ENCODE measurements at places on chromosomes 4 and X.

- DNase-seq = no peak
Observed at GRCh38 chr4:48483777-48484493, 792 bp downstream of the SLC10A4 start.

DNA sequence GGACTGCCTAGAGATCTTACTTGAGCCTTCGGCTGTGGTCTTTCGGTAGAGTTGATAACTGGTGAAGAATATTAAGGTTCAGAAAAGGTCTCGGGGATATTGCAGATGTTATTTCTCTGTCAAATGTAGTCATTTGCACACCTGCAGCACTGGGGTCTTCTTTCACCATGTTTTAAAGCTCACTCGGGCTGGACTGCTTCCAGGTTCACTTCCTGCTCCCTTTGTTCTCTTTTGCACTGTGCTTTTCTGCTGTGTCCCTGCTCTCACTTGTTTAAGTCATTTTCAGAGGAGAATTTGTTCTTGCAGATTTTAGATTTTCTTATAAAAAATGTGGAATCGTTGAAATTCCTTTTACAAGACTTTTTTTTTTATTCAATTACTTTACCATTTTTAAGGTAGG, 68.5 kb downstream of the BMPR1B start:
- no peak for DNase-seq

DNA sequence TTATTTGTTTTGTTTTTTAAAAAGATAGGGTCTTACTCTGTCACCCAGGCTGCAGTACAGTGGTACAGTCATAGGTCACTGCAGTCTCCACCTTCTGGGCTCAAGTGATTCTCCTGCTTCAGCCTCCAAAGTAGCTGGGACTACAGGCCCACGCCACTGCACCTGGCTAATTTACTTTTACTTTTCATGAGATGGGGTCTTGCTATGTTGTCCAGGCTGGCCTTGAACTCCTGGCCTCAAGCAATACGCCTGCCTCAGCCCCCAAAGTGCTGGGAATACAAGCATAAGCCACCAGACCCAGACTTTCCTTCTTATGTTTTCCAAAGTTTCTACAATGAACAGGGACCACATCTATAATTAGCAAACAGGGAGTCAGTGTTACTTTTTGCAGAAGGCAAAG, 37.9 kb upstream of the MXD4 start:
- DNase-seq = no peak

DNA sequence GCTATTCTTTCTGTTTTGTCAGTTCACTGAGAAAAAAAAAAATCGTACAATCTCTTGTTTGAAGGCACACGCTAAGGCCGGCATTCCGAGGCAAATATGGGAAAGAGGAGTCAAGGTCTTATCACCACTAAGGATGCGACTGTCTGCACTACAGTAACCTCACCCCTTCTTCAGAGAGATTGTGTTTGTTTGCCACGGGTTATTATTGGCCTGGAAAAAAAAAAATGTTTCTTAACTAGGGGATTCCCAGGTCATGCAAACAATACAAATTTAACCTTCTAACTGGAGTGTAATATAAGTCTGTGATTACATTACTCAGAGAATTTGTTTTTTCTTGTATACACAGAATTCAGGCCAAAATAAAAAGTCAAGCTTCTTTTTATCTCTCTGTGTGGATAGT, 168.3 kb downstream of the TMA16 start:
- no peak for DNase-seq

GRCh38 chr4:151013944-151014343, 1.1 kb downstream of the LRBA start:
- no peak for DNase-seq

GRCh38 chr4:77952457-77952856, 89.8 kb downstream of the MRPL1 start:
- no peak for DNase-seq

- no peak for DNase-seq
Observed at GRCh38 chr4:98932539-98932938, 3.6 kb upstream of the EIF4E start.

DNA sequence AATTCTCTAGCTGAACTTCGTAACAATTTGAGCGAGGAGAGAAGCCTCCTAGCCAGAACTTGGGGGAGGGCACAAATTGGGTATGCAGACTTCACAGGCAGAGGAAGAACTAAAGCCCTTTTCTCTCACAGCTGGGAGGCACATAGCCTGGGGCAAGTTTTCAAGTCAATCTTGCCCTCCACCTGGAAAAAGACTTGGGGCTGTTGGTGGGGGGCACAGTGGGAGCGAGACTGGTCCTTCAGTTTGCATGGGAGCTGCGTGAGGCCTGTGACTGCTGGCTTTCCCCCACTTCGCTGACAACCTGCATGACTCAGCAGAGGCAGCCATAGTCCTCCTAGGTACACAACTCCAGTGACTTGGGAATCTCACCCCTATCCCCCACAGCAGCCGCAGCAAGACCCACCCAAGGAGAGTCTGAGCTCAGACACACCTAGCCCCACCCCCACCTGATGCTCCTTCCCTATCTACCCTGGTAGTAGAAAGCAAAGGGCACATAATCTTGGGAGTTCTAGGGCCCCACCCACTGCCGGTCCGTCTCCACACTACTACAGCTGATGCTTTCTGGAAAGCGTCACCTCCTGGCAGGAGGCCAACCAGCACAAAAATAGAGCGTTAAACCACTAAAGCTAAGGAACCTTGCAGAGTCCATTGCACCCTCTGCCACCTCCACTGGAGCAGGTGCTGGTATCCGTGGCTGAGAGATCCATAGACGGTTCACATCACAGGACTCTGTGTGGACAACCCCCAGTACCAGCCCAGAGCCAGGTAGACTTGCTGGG, 160.8 kb downstream of the CBLL2 start:
- DNase-seq = no peak

DNA sequence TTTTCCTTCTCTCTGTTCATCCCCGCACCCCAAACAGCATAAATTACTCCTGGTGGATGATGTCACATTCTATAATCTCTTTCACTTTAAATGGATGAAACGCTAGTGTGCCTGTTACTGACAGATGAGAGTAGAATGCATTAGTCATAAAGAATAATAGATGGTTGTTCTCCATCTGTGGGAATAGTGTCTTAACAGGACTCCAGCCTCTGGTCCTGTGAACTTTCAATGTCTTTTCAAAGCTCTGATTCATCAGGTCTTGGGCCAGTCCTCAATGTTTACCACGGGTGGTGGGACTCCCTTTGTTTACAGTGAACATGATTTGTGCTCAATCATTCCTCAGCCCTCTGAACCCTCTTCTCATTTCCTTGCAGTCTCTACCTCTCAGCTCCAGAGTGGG, 182.6 kb downstream of the GABRB1 start:
- no peak for DNase-seq

GRCh38 chrX:150475461-150475860, 93.0 kb upstream of the MTM1 start:
- DNase-seq = no peak

DNA sequence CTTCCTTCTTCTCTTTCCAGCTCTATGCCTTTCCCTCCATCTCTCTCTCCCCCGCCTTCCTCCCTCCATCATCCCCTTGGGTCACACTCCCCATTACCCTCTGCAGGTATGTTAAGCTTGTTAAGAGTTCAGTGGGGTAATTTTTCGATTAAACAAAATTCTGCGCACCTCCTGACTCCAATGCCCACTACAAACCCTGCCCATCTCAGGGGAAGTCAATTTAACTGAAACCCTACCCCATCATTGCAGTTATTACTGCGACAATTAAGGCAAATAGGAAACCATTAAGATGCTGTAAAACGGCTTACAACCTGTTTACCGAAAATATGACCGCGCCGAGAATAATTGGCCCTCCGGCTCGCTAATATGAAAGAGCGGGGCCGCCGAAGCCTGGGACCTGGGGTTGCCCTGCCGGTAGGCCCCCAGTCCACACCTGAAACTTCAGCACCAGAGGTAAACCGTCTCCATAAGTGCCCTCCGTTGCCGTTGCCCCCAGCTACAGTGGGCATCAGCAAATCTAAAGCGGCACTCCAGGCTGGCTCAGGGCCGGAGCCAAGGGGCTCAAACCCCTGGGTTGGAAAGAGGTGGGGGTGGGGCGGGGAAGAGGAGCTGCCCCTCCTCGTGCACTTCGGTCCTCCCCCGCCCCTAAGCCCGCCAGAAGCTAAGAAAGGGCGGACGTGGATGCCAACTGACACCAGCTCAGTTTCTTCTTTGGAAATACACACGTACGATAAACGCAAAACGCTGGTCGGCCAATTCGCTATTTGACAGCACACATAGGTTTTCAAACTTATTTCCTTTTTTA, 4.8 kb downstream of the ARX start:
- no peak for DNase-seq

DNA sequence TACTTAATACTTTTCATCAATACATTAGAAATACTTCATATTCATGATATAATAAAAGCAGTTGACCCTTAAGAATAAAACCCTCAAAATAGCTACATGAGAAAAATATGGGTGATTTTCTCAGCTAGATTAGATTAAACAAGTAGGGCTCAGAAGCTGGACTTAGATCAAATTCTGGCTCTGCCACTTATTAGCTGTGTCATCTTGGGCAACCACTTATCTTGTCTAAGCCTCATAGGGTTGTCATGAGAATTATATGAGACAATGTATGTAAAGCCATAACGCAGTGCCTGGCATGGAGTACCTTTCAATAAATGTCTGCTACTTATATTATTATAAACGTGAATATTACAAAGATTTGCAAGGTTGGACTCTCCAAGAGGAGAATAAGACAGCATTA, 84.3 kb upstream of the PGRMC2 start:
- DNase-seq = no peak

DNA sequence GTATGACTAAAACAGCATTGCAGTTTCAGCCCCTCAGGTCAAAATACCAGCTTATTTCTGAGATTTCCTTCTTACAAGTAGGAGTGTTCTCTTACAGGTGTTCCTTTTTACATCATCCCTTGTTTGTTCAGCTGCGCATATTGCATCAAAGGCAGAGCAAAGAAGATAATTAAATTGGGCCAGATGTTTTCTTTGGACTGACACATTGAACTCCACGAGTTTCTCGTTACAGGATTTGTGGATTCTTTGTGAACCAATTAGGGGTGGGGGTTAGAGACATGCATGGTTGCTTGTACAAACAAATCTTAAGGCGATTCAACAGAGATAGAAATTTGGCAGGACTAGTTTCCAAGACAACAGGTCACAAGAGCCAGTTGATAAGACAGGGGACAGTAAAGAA, 95.7 kb downstream of the SPANXN4 start:
- peak; percentile 69 for DNase-seq

- no peak for DNase-seq
Observed at GRCh38 chrX:66892004-66892403, 253.1 kb upstream of the EDA2R start.

DNA sequence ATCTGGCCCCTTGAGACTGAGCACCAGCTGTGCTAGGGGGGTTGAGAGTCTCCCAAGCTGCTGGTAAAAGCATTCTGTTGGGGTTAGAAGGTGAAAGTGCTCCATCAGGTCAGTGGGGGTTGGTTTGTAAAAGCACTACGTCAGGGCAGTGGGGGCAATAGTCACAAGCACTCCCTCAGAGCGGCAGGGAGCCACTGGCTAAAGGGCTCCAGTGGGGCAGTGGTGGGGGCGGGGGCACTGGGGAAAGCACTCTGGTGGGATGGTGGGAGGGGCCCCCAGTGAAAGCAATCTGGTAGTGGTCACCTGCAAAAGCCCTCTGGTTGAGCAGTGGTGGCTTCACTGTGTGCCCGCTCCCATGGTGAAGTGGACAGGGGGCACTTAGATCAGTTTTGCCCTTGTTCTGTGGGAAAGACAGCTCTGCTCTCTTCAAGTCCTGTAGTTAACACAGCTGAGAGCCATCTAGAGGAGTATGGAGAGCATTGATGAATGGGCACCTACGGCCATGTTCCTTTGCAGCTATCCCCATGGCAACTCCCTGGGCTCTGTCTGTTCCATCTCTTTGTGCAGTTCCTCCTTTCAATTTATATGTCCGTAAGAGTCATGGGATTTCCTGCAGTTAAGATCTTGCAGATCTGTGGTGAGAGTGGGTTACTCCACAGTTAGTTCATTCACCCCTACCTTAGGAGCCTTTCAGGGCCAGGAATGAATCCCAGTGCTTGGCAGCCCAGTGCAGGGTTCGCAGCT, 106.4 kb downstream of the SH3BGRL start:
- no peak for DNase-seq

DNA sequence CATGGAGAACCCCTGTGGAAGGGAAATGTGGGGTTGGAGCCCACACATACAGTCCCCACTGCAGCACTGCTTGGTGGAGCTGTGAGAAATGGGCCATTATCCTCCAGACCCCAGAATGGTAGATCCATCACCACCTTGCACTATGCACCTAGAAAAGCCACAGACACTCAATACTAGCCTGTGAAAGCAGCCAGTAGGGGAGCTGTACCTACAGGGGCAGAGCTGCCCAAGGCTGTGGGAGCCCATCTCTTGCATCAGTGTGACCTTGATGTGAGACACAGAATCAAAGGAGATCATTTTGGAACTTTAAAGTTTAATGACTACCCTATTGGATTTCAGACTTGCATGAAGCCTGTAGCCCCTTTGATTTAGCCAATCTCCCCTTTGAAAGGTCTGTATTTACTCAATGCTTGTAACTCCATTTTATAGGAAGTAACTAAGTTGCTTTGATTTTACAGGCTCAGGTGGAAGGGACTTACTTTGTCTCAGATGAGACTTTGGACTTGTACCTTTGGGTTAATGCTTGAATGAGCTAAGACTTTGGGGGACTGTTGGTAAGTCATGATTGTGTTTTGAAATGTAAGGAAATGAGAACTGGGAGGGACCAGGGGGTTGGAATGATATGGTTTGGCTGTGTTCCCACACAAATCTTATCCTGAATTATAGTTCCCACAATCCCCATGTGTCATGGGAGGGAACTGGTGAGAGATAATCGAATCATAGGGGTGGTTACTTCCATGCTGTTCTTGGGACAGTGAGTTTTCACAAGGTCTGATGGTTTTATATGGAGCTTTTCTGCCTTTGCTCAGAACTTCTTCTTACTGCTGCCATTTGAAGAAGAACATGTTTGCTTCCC, 352.6 kb downstream of the INPP4B start:
- DNase-seq = no peak

- DNase-seq = no peak
Observed at GRCh38 chr4:80151981-80152380, 45.3 kb upstream of the PRDM8 start.

GRCh38 chr4:86007042-86007441, 352.8 kb downstream of the MAPK10 start:
- no peak for DNase-seq

GRCh38 chr4:56147371-56147770, 198.6 kb downstream of the CEP135 start:
- no peak for DNase-seq

- no peak for DNase-seq
Observed at GRCh38 chrX:7218321-7219152, 70.6 kb upstream of the PUDP start.

DNA sequence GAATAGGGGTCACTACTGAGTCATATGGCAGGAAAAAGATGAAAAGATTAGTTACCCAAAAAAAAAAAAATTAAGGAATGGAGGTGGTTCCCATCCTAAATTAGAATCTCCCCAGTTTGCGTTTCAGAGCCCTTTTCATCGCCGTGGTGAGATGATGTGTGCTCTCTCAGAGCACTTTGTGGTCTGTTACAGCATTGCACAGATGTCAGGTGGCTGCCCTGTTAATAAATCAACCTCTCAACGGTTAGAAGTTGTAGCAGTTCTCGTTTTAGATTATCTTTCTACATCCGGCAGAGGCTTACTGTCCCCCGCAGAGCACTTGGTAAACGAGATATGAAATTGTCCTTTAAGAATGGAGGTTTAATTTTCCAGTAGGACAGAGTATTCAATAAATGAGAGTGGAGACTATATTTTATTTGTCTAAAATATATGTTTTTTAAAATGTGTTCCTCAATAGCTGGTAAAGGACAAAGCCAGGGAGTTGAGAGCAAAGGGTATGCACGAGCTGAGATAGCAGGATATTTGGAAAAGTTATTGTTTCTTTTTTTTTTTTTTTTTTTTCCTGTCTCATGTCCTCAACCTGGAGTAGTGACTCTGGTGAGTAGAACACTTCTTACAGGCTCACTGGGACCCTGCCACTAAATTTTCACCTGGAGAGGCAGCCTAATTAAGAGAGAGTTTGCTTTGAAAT, 26.9 kb downstream of the AFF1 start:
- peak; percentile 87 for DNase-seq
